Activated CD4-positive, alpha-beta T cell treated with anti-CD3 and anti-CD28 coated beads, Interleukin-2, amount 10 ng/mL, durations not matched to agents 7 days and 5 days (primary cell): ENCODE measurements at places on chromosomes 3 and 15. TPM values are rescaled to one million over a fixed set of nuclear protein-coding genes. Genes with fewer than 3 reads are reported as not detected.

GRCh38 chr3:17006132-17006852 is 121.5 kb downstream of the PLCL2 start:
- no peaks in the 10 kb centered on the region for H3K27me3 ChIP-seq
- no peak overlapping the region for H3K27ac ChIP-seq
- peaks cover 18% of the 10 kb centered on the region for H3K4me1 ChIP-seq

GRCh38 chr3:161818106-161818505 is 321.5 kb downstream of the OTOL1 start:
- no peaks in the 10 kb centered on the region for H3K4me1 ChIP-seq
- no peaks in the 10 kb centered on the region for H3K27me3 ChIP-seq
- no peaks in the 10 kb centered on the region for H3K36me3 ChIP-seq
- no peak overlapping the region for H3K27ac ChIP-seq
- H3K4me3 ChIP-seq, result no peak overlapping the region

GRCh38 chr3:35739181-35739809 is 100.0 kb downstream of the ARPP21 start:
- no peak overlapping the region for H3K4me3 ChIP-seq
- H3K4me1 ChIP-seq, result no peaks in the 10 kb centered on the region
- H3K27ac ChIP-seq, result no peak overlapping the region
- no peak for DNase-seq

The RAD51 gene
- total RNA-seq, result 66.7 TPM

The MLH1 gene
- 64.8 TPM for total RNA-seq

The GOLGA6L7 gene
- not detected for total RNA-seq

DNA sequence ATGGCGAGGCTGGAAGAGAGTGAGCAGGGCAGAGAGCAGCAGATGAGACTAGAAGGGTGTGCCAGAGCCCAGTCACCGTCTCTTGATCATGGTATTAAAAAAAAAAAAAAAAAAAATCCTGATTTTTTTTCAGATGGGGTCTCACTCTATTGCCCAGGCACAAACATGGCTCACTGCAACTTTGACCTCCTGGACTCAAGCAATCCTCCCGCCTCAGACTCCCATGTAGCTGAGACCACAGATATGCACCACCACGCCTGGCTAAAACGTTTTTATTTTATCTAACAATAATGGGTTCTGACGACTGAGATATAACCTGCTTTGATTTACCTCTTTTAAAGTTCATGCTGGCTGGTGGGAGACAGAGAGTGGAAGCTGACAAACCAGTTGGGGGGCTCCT is 4.0 kb downstream of the GNB4 start:
- H3K4me1 ChIP-seq, result peaks cover 19% of the 10 kb centered on the region
- peaks cover 56% of the 10 kb centered on the region for H3K27me3 ChIP-seq
- H3K27ac ChIP-seq, result no peak overlapping the region
- H3K36me3 ChIP-seq, result no peaks in the 10 kb centered on the region

- no peak for DNase-seq
- no peak overlapping the region for H3K4me3 ChIP-seq
- H3K27ac ChIP-seq, result no peak overlapping the region
- no peaks in the 10 kb centered on the region for H3K27me3 ChIP-seq
- no peaks in the 10 kb centered on the region for H3K4me1 ChIP-seq
- no peaks in the 10 kb centered on the region for H3K36me3 ChIP-seq
These were observed 452.2 kb downstream of the TUSC7 start for GRCh38 chr3:117161816-117162215.

- H3K27me3 ChIP-seq, result no peaks in the 10 kb centered on the region
- H3K36me3 ChIP-seq, result no peaks in the 10 kb centered on the region
- no peaks in the 10 kb centered on the region for H3K4me1 ChIP-seq
These were observed 141.5 kb downstream of the ARPP21 start for GRCh38 chr3:35780800-35781199.

- no peaks in the 10 kb centered on the region for H3K27me3 ChIP-seq
- no peak overlapping the region for H3K4me3 ChIP-seq
- H3K27ac ChIP-seq, result no peak overlapping the region
- DNase-seq, result no peak
These were observed 1100.4 kb downstream of the ROBO2 start for GRCh38 chr3:78140274-78140673.

DNA sequence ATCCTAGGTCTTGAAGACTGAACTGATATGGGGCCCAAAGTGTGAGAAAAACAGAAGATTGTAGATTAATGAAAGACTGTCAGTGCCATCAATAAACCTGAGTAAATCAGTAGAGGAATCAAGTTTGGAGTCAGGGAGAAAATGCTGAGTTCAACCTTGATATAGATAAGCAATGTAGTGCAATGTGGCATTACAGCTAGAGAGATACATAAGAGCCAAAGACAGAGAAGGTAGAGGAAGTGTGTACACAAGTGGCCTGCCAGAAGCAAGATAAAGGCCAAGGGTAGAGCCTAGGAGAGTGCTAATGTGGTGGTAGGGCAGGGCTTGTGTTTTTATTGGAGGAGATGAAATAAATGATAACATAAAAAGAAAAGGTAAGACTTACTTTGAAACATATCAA is 26.0 kb upstream of the EID1 start:
- DNase-seq, result no peak
- no peak overlapping the region for H3K27ac ChIP-seq
- no peaks in the 10 kb centered on the region for H3K4me1 ChIP-seq
- no peak overlapping the region for H3K4me3 ChIP-seq
- H3K36me3 ChIP-seq, result no peaks in the 10 kb centered on the region

DNA sequence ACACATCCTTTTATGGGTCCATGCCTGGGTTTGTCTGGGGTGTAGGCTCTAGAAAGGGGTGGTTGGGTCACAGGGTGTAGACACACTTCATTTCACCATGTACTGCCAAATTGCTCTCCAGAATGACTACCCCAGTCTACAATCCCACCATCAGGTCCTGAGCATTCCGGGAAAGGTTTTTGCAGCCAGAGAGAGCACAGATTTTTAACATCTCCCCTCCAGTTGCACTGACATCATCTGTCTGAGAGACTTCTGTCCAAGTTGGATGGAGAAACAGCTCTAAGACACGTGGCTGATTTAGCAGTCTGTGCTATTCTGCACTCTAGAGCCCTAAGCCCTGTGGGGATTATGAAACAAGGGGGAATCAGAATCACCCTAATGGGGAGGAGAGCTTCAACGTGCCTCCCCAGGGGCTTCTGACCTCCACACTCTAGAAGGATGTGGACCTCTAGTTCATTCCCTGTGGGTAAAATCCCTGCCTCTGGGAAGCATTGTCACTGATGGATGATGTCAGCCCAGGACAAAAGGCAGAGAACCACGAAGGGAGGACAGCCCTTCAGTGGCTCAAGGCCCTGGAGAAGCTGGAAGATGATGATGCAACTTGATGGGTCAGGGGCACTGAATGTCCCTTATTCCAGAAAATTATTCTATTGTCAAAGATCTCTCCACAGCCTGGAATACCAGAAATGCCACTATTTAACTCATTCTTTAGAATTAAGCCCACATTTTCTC is 71.5 kb downstream of the CD200R1L start:
- H3K4me1 ChIP-seq, result peaks cover 14% of the 10 kb centered on the region
- H3K36me3 ChIP-seq, result no peaks in the 10 kb centered on the region
- H3K27me3 ChIP-seq, result no peaks in the 10 kb centered on the region
- no peak for DNase-seq
- H3K27ac ChIP-seq, result no peak overlapping the region

DNA sequence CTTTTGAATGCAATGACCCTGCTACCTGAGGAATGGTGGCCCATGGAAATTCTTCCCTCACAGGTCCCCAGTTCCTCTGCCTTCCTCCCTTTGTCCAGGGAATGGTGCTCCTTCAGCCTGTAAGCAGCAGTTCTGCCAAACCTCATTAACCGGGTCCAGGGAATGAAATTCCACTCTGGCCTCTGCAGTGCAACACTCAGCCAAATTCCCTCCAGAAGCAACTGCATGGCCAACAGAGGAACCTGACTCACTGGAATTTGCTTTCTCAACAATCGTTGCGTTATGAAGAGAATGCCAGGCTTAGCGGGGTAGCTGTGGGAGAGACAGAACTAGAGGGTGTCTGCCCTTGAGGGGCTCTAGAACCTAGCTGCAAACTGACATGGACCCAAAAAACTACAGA is 449.4 kb upstream of the PROK2 start:
- no peak overlapping the region for H3K27ac ChIP-seq
- H3K27me3 ChIP-seq, result no peaks in the 10 kb centered on the region
- H3K4me1 ChIP-seq, result no peaks in the 10 kb centered on the region
- H3K4me3 ChIP-seq, result no peak overlapping the region
